GM04504 (cell line): ENCODE measurements at places on chromosomes 16 and 17.
A peak's percentile ranks its signal among the peaks of the same experiment; 100 is the strongest.

DNA sequence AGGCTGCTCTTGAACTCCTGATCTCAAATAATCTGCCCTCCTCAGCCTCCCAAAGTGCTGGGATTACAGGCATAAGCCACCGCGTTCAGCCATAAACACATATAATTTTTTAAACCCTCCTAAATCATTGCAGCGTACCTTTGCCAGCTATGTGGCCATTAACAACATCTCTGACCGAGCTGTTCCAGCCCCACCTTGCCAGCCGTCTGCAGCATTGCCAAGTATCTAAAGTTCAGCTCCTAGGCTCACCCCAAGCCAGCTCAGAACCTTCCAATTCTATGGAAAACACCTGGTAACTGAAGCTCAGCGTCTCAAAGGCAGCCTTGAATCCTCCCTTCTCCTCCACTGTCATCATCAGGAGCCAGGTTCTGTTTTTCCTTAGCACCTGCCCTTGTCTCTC, 5.1 kb upstream of the MEIOB start:
- no peak for DNase-seq

DNA sequence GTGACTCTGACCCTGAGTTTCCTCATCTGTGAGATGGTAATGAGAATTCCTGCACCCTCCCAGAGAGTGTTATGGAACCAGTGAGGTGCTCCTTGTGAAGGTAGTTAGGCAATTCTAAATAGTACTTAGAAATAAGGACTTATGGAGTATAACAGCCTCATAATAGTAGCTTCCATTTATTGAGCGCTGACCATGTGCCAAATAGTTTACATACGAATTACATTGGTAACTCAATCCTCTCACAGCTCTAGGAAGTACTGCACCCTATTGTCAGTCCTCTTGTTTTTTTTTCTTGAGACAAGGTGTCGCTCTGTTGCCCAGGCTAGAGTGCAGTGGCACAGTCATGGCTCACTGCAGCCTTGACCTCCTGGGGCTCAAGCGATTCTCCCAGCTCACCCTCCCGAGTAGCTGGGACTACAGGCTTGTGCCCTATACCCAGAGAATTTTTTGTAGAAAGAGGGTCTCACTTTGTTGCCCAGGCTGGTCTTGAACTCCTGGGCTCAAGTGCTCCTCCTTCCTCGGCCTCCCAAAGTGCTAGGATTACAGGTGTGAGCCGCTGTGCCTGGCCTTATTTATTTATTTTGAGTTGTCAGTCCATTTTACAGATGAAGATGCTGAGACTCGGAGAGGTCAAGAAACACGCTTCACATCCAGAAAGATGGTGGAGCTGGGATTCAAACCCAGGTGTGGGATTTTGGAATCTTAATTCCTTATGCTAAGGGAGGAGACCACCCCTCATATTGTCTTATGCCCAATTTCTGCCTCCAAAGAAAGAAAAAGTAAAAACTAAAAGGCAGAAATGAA, 2.9 kb downstream of the TNS4 start:
- DNase-seq = no peak

DNA sequence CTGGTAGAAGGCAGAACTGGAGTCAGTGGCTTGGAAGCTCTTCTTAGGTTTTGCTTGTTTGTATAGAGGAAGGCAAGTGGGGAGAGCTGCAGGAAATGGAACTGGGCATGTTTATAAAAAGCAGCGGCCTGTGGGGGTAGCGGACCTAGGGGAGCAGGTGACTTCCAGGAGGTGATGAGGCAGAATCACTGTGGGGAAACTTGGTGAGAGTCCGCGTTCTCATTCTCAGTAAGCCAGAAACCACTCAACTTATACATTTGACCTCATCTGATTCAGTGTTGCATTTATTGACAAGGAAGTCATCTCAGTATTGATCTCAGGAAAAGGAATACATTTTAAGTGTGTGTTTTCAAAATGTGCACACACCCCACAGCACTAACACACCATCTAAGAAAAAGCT, 299.8 kb downstream of the CNTNAP4 start:
- no peak for DNase-seq

- peak; percentile 83 for DNase-seq
These were observed 54.8 kb downstream of the SPECC1 start for GRCh38 chr17:20063665-20064648.

DNA sequence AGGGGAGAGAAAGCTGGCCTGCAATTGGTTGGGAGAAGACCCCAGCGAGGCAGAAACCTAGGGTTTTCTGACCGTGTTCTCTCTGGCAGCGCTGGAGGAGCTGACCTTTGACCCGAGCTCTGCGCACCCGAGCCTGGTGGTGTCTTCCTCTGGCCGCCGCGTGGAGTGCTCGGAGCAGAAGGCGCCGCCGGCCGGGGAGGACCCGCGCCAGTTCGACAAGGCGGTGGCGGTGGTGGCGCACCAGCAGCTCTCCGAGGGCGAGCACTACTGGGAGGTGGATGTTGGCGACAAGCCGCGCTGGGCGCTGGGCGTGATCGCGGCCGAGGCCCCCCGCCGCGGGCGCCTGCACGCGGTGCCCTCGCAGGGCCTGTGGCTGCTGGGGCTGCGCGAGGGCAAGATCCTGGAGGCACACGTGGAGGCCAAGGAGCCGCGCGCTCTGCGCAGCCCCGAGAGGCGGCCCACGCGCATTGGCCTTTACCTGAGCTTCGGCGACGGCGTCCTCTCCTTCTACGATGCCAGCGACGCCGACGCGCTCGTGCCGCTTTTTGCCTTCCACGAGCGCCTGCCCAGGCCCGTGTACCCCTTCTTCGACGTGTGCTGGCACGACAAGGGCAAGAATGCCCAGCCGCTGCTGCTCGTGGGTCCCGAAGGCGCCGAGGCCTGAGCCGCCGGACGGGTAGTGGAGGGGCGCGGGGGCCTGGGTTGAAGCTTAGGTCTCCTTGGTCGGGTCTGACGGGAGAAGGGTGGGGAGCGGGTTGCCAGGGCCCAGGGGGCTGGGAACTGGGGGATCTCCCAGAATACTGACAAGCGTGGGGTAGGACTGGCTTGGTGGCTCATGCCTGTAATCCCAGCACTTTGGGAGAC, 7.4 kb upstream of the PYDC1 start:
- DNase-seq = no peak

GRCh38 chr16:78317564-78318240, 218.2 kb downstream of the WWOX start:
- no peak for DNase-seq

DNA sequence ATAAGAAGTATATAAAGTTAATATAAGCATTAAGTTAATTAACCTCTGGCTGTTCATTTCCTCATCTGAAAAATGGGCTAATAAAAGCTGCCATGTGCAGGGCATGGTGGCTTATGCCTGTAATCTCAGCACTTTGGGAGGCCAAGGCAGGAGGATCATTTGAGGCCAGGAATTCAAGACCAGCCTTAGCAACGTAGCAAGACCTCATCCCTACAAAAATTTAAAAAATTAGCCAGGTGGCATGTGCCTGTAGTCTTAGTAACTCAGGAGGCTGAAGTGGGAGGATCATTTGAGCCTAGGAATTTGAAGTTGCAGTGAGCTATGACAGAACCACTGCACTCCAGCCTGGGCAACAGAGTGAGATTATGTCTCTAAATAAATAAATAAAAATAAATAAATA, 40.6 kb upstream of the MMD start:
- no peak for DNase-seq

GRCh38 chr17:48328457-48328856, 101.6 kb downstream of the SKAP1 start:
- DNase-seq = no peak

GRCh38 chr16:87733190-87733589, 32.6 kb downstream of the KLHDC4 start:
- DNase-seq = no peak

DNA sequence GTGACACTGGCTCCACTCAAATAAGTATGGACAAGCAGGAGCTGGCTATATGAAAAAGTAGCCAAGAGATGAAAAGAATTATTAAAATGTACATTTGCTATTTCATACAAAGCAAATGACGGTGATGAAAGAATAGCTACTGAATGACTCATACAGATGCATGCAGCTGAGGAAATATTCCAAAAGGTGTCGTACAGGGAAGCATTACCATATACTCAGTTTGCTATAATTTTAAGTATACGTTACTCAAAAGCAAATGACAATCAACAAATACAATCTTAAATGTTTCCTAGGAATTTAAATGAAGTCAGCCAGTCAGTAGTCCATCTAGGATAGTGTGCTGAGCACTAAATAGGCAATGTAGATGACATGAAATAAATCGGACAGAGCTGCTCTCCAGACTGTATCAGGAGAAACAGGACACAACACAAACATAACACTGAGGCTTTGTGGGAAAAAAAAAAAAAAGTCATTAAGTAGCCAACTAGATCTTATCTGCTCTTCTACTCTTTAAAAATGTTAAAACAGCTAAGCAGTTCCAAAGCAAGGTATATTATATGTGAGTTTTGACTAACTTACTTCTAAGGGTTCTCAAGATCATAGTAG, 65.0 kb downstream of the NCOR1 start:
- DNase-seq = no peak
